Stimulated activated CD4-positive, alpha-beta T cell treated with anti-CD3 and anti-CD28 coated beads, Interleukin-15, amount 100 ng/mL, for 1 hour (primary cell): ENCODE measurements at places on chromosomes 2 and 18.

DNA sequence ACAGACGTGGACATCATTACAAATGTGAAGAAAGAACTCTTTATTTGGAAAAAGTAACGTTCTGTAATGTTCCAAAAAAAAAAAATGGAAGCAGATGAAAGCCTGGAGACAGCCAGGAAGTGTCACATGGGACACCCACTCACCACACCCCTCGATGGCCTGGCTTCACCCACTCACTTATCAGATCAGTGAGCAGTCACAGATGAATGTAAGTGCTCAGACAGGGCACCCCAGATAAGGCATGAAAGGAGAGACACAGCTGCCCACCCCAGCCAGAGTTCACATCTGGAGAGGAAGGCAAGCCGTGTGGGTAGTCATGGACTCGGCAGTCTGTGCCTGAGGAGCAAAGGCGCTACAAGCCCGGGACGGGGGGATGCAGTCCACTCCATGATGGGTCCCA lies 105.2 kb downstream of the SEPTIN10 start:
- no peak for DNase-seq

GRCh38 chr18:56421647-56422046 lies 216.7 kb downstream of the TXNL1 start:
- DNase-seq, result no peak

DNA sequence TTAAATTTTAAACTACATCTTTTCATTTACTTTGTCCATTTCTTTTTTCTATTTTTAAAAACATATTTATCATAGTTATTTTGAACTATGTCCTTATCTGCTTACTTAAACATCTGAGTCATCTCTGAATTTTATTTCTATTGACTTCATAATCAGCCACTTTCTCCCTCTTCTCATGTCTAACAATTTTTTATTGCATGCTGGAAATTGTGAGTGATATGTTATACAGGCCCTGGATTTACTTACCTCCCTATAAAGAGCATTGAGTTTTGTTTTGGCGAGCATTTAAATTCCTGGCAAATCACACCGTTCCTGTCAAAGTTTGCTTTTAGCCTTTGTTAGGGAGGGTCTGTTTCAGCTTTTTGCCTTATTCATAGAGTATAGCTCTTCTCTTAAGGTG lies 39.3 kb downstream of the KCNIP3 start:
- no peak for DNase-seq

- no peak for DNase-seq
These were observed 136.1 kb downstream of the PARD3B start for GRCh38 chr2:204681412-204681811.

GRCh38 chr2:101806123-101806522 lies 108.6 kb downstream of the MAP4K4 start:
- DNase-seq, result no peak

DNA sequence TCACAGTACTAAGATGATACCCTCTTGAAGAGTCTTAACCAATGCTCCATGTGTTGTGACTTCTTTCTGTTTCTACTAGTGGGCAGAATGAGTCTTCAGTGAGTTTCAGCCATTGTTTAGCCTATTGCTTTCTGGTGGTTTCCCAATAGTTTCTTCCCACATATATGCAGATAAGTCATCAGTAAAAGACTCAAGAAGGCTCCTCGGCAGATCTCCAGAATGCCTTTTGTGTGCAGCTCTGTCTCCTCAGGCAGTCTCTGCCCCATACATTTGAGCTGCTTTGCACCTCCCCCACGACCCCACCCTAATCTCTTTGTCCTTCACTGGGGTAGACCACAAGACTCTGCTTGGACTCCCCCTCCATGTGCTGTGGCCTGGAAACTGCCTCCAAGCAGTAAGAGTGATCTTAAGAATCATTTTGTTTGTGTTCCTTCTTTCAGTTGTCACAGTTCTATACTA lies 71.6 kb upstream of the CHRNA1 start:
- peak; percentile 1 for DNase-seq

GRCh38 chr18:50190926-50191325 lies 4.0 kb downstream of the MYO5B start:
- DNase-seq, result no peak

- DNase-seq, result no peak
These were observed 47.5 kb downstream of the EMILIN2 start for GRCh38 chr18:2894131-2894840.

DNA sequence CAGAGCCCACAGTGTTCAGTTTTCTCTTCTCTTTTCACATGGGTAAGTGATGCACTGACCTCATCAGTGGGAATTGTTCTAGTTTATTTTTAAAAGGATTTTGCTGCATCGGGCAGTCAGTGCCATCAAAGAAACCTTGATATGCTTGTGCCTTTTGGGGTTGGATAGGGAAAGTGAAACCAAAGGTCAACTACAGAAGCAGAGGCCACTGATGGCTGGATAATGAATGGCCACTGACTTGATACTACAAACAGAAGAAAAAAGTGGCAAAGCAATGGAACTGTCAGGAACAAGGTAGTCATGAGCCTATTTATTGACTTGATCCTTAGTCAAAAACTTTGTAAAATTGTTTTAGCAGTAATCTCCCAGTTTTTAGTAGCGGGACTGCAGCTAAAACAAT lies 636.3 kb upstream of the ZEB2 start:
- no peak for DNase-seq

GRCh38 chr2:189580241-189580651 lies 340 bp downstream of the SLC40A1 start:
- no peak for DNase-seq

- DNase-seq, result no peak
These were observed 105.8 kb downstream of the SPP2 start for GRCh38 chr2:234156326-234156725.

DNA sequence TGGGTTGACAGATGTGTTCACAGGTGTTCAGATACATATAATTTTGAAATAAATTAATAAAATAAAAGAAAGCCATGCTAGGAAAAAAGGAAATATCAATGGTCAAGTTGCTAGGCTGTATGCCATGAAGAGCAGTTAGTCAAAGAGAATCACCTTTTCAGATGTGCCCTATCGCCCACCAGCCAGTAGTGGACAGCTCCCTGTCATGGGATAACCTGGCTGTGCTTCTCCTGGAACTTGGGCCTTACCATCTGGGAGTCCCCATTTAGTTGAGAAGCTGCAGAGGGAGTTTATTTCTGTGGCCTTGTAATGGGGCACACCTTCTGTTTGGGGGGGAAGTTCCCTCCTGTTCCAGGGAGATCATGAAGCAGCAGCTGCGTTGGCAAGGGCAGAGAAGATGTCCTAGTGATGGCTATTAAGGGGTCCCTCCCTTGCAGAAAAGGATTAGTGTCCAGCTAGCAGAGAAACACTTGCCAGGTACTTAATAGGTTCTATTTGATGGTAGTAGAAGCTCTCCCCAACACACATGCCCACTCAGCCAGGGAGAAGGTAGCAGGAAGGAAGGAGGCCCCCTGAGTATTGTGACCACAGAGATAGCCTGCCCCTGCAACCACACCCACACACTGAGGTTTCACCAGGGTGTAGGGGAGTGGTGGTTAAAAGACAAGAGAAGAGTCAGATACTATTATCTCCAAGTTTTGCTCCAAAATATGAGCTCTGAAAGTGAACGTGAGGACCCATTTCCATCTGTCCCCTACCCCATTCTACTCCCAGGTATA lies 117.7 kb downstream of the B3GNT2 start:
- DNase-seq, result no peak

GRCh38 chr2:150487537-150488429 lies at the start of gene RND3:
TSS of gene RND3 (minus strand) at chr2:150487667. CDS start at chr2:150487417, 250 bp downstream.
- DNase-seq, result no peak

DNA sequence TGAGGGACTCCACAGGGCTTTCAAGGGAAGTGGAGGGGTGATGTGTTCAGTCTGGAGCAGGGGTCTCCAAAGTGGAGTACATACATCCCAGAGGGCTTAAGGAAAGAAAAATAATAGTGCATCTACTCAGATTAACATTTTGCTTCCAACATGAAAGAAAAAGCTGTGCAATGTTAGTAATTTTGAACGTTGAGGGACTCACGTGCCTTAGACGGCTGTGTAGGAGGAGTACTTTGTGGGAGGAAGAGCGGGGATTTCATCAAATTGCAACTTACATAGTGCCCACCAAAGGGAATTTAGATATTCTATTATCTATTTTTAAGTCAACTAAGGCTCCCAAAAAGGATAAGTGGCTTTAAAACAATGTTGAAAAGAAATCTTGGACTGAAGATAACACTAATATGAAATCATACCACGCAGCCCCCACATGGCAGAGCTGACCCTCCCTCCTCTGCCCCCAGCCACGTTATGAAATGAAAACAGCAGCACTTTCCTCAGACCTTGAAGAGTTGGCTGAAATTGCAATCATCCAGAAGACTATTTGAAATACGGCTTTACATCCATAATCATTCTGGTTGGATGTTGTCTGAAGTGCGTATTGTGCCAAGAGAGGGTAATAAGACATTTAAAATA lies 42.9 kb downstream of the MEX3C start:
- DNase-seq, result no peak

DNA sequence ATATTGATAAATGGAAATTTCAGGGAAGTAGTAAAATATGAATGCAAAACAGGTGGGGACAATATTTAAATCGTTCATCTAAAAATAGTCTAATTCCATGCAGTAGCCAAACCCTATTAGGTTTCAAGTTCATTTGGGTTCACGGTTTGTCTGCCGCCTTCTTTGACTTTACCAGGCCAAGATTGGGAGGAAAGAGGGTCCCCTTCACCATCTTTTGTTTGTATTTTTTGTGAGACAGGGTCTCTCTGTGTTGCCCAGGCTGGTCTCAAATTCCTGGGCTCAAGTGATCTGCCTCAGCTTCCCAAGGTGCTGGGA lies 98.5 kb upstream of the ATL2 start:
- no peak for DNase-seq

DNA sequence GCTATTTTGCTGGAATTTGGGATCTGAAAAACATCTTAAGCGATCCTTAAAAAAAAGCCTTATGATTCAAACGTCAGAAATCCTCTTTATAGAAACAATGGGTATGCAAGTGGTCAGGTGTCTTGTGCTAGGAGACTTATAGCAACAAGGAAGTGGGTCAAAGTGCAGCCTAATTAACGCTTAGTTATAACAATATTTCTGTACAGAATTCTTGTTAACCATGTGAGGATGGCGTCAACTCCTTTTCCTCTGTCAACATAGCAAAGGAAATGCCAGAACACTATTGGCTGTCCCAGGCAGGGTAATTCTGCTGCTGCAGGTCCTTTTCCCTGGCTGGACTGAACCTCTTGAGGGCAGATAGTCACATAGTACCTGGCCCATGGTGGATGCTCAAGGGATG lies 189.4 kb downstream of the MSH2 start:
- DNase-seq, result no peak

GRCh38 chr2:205077159-205077558 lies 531.9 kb downstream of the PARD3B start:
- DNase-seq, result no peak

- no peak for DNase-seq
These were observed 74.7 kb downstream of the SMAD7 start for GRCh38 chr18:48875942-48876511.

DNA sequence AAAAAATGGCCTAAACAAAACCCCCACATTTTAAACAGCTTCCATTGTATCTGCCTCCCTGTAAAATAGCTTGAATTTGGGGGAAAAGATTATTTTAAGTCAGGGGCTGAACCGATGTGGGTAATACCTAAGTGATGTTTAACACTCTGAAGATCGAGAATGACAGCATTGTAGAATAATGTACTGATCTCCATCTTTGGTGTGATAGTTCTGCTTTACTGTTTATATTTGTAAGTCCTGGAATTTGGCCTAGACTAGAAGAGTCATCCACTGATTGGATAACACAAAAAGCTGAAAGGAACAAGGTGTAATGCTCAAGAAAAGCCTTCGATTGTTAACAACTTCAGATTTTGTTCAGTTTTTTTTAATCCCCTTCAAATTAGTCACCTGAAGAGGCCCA lies 53.8 kb upstream of the CCDC68 start:
- DNase-seq, result no peak

DNA sequence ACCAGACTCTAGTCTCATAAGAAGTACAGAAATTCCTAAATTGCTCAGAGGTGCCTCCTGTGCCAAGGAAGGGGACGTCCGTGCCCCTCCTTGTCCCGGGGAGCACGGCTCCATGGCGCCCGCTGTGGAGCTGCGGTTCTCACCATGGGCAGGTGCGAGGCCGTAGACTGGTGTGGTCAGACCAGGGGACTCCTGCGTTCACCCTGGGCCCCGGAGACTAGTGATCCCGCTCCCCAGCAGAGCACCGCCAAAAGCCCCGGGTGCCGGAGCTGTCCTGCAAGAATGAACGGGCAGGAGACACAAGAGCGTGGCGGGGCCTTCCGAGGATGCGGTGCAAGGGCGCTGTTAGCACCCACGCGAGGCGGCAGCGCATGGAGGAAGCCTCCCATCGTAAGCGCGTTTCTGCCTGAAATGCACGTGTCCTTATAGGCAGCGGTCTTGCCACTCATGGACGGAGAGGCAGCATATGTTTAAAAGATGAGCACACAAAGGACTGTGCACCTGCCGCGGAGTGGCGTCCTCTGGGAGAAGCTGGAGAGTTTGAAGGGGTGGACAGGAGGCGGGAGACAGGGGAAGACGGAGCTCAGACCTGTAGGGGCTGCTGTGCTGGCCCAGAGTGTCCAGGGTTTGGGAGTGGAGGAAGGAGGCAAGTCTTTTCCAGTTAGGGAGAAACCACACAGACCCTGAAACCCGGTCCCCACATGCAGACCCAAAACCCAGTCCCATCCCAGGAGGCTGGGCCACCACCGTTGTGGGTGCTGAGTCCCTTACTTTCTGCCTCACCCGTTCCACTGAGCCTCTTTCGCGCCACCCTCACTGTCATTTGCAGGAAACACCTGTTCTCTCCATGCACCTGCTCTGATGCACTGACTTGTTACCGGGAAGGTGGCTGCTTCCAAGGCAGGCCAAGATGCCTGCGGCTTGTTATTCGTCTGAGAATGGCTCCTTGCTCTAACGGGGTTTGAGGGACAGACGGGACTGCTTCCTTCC lies 7.5 kb upstream of the KCNG2 start:
- DNase-seq, result no peak

GRCh38 chr18:34643989-34644388 lies 66.1 kb upstream of the DTNA start:
- no peak for DNase-seq

- DNase-seq, result no peak
These were observed 67.6 kb downstream of the DHRS9 start for GRCh38 chr2:169136885-169137534.

DNA sequence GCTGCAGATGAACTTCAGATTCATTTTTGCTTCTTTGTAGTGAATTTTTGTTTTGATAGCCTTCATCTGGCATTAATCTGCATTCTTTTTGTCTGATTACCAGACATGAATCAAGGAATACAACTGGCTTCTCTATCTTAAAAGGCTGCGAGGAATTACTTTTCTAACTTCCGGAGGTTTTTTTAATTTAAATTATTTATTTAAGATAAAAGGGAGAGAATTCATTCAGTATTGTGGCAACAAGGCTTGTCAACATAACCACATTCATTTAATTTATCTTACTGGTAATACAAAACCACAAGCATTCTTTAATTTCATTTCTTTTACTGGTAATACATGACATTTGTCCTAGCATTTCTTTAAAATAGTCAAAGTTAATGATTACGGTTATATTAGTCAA lies 36.0 kb downstream of the CSRNP3 start:
- no peak for DNase-seq

DNA sequence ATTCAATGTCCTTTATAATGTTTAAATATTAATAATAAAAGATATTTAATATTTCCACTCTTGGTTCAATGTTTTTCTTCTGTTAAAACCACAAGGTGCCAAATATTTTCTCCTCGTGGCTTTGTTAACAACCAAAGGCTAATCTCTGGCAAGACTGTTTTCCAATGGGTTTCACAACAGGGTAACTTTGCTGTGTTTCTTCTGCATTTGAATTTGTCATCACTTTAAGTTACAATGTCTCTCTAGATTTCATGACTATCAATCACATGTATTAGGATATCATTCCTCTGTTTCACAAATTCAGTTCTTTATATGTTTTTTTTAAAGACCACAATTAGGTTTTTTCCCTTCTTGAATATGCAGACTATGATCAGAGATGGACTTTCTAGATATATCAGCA lies 469.8 kb upstream of the ACVR2A start:
- DNase-seq, result no peak
